Cardiac ventricle fibroblast (primary cell): ENCODE measurements at places on chromosomes 13 and 19. TPM values are rescaled to one million over a fixed set of nuclear protein-coding genes. Genes with fewer than 3 reads are reported as not detected.

NANOS3 gene
- not detected in 2 replicates for total RNA-seq

SSC5D gene
- 70.0 and 81.2 TPM in 2 replicates for total RNA-seq

SAFB2 gene
- 16.4 and 19.1 TPM in 2 replicates for total RNA-seq

APOC4 gene
- total RNA-seq, result not detected in 2 replicates

CATSPERD gene
- total RNA-seq, result not detected in 2 replicates
